NCI-H1048 (cell line): ENCODE measurements at places on chromosomes 2 and 18.

DNA sequence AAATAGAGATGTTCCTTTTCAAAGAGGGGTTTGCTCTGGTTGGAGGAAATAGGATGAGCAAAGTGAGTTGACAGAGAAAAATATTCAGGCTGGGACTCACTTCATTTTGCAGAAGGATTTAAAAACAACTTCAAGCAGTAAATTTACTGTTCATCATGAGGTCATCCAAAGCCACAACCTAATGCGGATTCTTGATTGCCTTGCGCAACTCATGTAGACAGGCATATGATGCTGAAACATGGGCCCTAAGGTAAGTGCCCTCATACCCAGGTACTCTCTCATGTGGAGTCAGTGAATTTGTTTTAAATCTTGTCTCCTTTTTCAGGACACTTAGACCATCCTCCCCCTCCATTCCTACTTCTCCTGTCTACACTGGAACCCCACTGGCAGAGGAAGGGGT is 51.9 kb upstream of the LYPD1 start:
- no peak for DNase-seq

DNA sequence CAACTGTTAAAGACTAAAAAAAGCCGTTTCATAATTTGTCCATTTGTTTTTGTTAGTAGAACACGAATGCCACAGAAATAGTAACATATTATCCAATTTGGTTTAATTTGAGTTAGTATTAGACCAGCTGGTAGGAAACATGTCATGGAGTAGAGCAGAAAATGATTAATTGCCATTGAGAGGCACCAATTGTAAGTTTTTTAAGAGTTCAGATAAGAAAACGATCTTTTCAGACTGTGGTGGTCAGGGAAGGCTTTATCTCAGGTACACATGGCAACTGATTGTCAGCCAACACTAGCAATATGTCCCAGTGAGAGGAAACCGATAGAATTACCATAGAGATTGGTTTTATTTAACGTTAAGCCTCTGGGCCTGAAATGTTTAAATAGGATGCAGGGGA is 438.2 kb upstream of the MAP2 start:
- DNase-seq, result no peak

GRCh38 chr2:186339716-186340115 is 146.3 kb upstream of the ZC3H15 start:
- no peak for DNase-seq

- DNase-seq, result no peak
Observed at GRCh38 chr2:242063850-242064249, 194.3 kb downstream of the RTP5 start.

DNA sequence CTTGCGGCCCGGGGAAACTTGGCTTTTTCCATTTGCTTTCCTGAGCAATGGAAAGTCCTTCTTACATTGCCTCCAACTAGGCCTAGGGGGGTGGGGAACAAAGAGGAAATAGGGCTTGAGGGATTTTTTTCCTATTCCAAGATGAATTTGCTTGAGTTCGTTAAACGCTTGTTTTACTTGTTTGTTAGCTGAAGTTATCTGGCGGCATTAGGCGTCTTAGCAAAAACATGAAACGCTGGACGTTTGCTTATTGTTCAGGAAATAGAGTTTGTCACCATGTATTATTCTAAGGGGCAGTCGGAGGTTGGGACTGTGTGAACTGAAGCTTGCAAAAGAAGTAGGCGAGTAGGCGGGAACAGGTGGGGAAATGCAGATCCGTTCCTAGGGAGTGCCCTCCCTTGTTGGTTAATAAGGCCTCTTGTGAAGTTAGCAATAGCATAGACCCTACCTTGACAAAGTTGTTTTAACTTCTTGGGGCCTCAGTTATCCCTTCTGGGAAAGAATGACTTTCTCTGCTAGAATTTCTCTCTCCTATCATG is 1.9 kb downstream of the CABLES1 start:
- DNase-seq, result no peak

DNA sequence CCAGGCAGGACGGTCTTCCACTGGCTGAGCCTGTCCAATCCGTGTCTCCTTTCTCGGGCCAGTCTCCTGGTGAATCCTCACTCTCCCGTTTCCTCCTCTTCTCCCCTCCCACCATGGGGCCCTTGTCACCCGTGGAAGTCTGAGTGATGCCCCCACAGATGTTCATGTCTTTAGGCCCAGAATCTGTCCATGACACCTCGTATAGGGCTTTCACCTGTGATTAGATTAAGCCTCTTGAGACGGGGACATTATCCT is 193.5 kb downstream of the ZFP36L2 start:
- DNase-seq, result no peak

- no peak for DNase-seq
Observed at GRCh38 chr18:3111523-3112240, 98.7 kb upstream of the LPIN2 start.

DNA sequence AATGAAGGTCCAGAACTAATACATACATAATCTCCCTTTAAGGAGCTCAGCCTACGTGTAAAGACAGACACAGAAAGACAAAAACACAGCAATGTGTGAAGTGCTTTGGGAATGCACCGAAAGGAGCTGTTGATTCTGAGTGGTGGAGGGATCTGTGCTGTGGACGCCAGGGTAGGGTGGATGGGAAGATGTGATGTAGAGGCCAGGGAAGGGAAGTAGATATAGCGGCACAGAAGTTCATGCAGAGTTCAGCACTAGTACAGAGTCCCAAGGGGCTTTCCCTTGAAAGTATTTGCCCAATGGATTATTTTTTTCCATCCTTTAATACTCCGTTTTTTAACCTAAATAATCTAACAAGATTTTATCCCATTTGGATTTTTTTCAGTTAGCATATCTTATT is 32.1 kb upstream of the DOCK10 start:
- DNase-seq, result no peak

DNA sequence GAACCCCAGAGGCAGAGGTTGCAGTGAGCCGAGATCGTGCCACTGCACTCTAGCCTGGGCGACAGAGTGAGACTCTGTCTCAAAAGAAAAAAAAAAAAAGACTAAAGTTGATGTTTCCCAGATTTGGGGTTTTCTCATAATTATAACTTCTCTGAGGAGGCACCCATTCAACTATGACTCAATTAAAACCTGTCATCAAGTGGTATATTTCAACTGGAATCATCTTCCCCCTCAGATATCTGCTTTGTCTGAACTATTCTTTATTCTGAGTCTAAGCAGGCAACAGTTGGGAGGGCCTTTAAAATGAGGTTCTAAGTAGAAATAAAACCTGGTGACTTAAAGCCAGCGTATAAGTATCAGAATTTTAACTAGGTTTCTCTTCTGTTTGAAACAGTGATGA is 88.5 kb downstream of the PTRHD1 start:
- DNase-seq, result no peak

- DNase-seq, result no peak
Observed at GRCh38 chr2:202079310-202079709, 6.3 kb downstream of the KIAA2012 start.

DNA sequence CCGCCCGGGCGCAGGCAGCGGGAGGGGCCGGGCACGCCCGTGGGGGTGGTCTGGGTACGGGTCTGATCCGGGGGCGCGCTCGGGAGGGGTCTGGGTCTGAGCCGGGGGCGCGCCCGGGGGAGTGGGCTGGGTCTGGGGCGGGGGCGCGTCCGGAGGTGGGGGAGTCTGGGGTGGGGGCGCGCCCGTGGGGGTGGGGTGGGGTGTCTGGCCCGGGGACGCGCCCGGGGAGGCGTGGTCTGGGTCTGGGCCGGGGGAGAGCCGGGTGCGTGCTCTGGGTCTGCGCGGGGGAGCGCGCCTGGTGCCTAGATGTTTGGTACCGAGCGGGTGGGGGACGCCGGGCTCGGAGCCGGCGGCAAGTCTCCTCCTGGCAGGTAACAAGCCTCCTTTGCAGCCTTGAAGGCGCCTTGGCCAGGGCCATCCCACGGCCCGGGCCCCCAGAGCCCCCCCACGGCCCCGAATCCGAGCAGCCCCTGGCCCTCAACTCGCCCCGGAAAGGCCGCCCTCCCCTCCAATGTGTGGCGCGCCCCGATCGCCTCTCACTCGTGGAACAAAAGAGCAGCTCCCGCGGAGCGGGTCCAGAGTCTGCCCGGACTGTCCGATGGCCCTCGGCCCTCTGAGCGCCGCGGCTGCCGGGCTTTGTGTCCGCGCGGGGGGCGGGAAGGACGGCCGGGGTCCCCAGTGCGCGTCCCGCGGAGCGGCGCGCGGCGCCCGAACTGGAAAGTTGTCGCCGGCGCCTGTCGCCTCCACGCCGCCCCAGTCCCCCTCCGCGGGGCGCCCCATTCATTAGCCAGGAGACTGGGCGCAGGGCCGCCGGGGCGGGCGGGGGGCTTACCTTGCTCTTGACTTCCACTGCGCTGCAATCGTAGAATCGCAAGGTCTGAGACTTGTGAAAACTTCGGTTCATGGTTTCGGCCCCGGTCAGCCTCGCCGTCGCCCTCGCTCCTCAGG is 595 bp downstream of the PARD6G start:
- DNase-seq, result no peak
